Fibroblast of upper back skin (primary cell): ENCODE measurements at places on chromosomes 12 and 14.

DNA sequence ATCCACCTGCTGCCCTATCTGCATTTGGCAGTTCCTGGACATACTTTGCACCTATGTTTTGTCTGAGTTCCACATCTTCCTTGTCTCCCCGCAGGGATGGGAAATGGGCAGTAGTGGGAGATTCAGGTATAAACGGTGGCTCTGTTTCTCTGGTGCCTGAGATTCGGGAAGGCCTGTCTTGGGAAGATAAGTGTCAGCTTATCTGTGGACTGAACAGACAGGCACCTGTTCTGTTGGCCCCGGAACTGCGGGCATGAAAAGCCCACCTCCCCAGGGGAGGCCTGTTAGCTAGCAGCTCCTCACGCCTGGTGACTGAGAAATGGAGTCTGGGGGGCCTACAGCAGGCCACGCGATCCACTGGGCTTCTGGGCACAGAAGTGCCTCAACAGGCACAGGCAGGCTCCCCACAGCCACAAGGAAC lies 5.8 kb downstream of the PHB2 start:
- no peak for DNase-seq

- no peak for DNase-seq
Measured at GRCh38 chr14:78164226-78164853, 5.8 kb upstream of the NRXN3 start.

DNA sequence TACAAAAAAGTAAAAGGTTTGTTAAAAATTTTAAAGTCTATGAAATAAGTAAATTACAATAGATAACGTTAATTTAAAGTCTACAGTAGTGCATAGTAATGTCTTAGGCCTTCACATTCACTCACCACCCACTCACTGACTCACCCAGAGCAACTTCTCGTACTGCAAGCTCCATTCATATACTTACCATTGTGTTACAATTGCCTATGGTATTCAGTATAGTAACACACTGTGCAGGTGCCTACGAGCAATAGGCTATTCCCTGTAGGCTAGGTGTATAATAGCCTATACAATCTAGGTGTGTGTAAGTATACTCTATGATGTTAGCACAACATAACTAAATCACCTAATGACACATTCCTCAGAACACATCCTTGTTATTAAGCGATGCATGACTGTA lies 435.3 kb upstream of the TMTC1 start:
- no peak for DNase-seq

GRCh38 chr12:3542911-3543310 lies 51.9 kb downstream of the PRMT8 start:
- DNase-seq, result no peak

DNA sequence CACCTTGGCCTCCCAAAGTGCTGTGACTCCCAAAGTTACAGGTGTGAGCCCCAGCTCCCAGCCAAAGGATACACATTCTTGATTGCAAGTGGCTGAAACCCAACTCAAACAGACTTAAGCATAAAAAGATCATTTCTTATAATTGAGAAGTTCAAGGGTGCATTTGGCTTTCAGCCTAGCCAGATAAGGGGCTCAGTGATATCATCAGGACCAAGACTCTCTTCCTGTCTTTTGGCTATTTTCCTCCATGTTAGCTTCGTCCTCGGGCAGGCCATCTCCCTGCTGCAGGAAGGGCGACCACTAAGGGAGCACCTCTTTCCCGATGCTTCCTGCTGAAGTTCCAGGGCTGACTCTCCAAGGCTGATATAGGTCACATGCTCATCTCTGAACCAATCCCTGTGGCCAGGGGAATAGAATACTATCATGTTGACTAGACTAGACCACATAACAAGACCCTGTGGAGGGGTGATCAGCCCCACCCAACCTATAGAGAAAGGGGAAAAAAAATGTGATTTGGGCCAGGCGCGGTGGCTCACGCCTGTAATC lies 9.8 kb upstream of the KRT8 start:
- no peak for DNase-seq

DNA sequence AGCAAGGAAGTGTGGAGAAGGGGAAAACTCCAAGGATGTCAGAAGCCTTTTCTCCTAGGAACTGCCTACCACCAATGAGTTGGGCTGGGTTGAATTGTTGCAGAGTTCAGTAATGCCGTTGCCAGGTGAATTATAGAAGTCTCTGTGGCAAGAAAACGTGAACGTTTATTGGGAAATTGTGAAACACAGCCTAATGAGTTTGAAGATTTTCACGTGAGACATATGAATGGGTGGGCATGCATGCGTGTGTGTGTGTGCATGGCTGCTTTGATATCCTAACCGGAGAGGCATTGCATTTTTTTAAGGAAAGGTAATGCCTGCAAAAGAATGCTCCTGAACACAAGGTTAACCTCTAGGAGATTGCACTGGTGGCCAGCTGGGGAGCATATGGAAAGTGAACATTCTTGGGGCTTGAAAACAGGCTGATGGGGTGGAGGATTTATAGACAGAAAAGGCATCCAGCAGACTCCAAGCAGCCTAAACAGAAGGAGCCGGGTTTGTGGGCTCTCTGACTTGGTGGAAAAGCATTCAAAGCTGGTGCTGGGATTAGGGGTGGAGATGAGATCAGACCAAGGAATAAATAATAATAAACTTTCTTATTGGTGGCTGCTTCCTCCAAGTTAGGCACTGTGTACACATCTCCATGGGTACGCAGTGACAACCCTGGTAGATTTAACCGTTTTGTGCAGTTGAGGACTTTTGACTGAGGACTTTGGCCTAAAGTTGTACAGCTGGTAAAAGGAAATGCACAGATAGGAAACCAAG lies 67.8 kb downstream of the NTF3 start:
- DNase-seq, result peak; percentile 97

DNA sequence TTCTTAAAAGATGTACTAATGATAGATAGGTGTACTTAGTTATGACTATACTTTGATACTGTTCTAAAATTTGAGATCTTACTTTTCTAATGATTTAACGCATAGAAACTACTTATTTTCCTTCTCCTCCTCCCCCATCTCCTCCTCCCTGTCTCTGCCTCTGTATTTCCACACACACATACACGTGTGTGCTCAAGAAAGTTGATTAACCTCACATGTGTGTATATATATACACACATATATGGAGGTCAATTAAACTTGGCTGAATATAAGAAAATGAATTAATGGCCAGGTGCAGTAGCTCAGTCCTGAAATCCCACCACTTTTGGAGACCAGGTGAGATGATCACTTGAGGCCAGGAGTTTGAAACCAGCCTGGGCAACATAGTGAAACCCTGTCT lies 362.7 kb upstream of the SYT1 start:
- DNase-seq, result no peak

- no peak for DNase-seq
Measured at GRCh38 chr12:57740656-57741412, 2.3 kb upstream of the AGAP2 start.

DNA sequence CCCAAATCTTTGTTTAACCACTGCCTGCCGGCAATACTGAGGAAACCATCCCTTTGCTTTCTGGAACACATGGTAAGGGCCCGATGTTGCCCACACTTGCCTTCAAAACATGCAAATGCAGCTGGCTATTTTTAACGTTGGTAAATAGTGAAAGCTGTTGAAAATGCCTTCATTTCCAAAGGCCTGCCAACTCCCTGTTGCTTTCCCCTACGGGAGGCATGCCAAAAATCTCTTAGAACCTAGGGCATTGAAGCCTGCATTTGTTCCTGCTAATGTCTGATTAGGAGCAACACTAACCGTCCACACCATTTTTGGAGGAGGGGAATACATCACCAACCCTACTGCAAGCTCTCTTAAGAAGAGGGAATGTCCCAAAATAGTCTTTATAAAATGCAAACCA lies 152.6 kb upstream of the NOS1 start:
- DNase-seq, result no peak

DNA sequence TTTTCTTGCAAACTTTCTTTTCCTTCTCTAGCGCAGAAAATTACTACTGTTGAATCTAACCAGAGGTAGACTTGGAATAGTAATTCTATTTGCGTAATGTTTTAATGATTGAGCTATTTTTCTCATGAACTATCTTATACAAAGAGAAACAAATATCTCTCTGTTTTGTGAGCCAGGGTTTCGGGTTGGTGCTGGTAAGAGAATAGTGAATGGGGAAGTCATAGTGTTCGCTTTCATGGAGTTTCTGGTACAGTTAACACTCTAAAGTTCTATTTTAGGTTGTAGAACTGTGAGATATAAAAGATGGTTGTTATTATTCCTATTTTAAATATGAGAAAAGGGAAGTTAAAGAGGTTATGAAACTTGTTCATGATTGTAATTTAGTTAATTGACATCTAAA lies 6.6 kb downstream of the CLEC1B start:
- DNase-seq, result no peak

DNA sequence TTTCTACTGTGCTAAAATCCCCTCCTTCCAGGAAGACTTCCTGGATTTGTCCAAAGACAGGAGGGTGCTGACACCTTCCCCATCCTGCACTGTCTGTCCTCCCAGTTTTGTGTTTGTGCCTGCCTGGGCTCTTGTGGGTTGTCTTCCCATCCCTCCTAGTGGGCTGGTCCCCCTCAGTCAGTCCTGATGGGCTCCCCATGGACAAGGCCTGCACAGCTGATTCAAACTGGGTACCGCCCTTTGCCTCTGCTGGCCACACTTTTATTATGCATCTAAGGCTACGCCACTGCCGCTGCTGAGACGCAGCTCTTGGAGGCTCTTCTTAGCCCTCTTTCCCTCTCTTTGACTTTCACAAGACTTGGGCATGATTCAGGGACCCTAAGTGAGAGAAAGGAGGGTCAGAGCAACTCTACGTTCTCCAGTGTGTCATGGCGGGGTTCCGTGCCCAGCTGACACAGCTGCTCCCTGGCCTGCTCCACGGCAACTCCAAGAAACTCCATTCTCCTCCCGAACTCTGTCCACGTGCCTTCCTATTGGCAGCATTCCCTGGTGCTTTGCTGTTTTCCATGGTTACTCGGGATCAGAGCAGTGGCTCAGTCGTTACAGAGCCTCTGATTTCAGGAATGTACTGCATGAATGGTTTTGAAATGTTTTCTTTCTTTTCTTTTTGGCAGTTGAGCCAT lies 3.8 kb upstream of the KRT85 start:
- peak; percentile 71 for DNase-seq

GRCh38 chr12:24960222-24960855 lies 11.4 kb upstream of the BCAT1 start:
- peak; percentile 65 for DNase-seq

DNA sequence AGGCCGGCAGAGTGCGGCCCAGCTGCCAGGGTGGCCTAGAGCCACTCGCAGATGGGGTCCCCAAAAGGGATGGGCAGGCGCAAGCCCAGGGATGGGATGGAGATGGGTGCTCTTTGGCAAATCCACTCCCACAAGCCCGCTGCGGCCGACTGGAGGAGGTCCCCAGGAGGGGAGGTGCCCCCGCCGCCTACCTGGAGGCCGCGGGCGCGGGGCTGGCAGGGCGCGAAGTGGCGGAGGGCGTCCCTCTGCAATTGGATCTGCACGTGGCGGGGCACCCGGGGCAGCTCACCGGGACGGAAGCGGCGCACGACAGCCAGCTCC lies 730 bp downstream of the PPP1R3E start:
- DNase-seq, result no peak

DNA sequence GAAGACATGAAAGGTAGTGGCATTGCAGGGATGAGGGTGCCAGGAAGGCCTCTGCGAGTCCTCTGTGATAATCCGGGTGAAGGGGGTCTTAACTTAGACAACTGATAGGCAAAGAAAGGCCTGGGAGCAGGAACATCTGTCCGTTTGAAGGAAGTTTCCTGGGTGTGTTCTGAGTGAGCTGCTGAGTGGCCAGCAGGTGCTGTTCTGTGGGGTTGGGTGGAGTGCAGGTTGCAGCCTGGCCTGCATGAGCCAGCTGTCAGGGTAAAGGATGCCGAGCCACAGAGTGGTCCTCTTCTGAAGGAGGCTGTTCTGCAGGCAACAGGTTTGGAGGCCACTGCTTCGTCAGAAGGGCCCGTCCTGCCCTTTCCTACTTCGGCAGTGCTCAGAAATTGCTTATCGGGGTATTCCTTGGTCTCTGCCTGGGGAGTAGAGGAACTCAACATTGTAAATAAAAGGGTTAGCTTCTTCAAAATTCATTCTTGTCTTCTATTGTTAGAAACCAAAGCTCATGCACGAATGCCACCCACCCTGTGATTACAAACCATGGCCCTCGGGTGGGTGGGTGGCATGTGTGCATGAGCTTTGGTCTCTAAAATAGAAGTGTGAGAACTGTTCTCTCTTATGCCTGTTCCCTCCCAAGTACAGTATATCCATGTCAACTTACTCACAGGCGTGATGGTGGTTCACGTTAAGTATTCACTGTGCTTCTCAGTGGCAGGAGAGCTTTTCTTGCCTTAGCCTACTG lies 118.9 kb downstream of the CHST11 start:
- no peak for DNase-seq

GRCh38 chr14:79764323-79764722 lies 447.0 kb downstream of the DIO2 start:
- DNase-seq, result no peak

DNA sequence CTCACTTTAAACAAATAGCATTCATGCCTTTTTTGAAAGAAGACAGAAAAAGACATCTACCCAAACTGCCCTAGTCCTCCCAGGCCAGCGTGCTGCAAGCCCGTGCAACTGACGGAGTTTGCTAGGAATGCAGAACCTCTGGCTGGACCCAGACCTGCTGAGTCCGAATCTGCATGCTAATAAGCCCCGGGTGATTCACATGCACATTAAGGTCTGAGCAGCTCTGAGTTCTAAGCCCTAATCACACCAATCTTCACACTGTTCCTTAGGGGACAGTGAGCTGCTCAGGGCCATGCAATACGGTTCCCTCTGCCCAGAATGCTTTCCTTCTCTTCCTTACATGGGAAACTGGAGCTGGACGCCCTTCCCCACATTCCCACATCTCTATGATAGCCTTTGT lies 25.2 kb downstream of the HAL start:
- DNase-seq, result no peak

GRCh38 chr12:4849115-4849541 lies 60.6 kb upstream of the KCNA1 start:
- peak; percentile 33 for DNase-seq

DNA sequence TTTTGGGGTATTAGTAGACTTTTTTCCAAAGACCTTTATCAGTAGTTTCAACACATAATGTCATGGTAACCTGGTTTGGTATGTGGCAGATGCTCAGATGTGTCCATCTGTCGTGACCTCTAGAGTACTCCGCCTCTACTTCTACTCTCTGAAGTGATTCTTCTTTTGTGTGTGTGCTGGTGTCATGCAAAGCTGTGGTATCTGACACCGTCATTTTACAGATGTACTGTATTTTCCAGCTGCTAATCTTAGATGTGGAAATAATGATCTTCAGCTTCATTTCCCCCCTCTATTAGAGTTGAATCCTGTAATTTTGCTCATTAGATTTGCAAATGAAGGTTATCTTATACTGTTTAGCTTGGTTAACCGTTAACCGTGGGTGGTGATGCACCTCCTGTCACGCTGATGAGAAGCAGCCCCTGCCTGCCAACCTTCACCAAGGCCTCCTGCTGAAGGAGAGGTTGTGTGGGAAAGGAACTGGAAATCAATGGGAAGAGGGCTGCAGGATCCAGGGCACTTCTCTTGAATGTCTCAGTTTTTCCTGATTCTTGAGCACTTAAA lies 222.4 kb upstream of the AMIGO2 start:
- no peak for DNase-seq

- no peak for DNase-seq
Measured at GRCh38 chr12:26361964-26362363, 166.6 kb downstream of the SSPN start.
